NCI-H1092 treated with DMSO at 0.1 percent for 48 hours (cell line): ENCODE measurements at places on chromosomes 3 and 15.

GRCh38 chr15:73146419-73146818, 94.2 kb downstream of the NEO1 start:
- no peak for DNase-seq

GRCh38 chr3:72543246-72543645, 305.0 kb downstream of the SHQ1 start:
- no peak for DNase-seq

DNA sequence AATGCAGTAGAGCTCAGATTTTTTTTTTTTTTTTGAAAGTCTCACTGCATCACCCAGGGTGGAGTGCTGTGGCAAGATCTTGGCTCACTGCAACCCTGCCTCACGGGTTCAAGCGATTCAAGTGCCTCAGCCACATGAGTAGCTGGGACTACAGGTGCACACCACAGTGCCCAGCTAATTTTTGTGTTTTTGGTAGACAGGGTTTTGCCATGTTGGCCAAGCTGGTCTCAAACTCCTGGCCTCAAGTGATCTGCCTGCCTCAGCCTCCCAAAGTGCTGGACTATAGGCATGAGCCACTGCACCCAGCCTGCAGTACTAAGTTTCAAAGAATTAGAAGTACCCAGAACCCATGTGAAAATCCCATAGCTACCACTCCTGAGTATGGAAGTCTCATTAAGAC, 14.5 kb downstream of the TRIM59 start:
- no peak for DNase-seq

GRCh38 chr3:62700357-62700756, 174.9 kb downstream of the CADPS start:
- DNase-seq, result no peak

DNA sequence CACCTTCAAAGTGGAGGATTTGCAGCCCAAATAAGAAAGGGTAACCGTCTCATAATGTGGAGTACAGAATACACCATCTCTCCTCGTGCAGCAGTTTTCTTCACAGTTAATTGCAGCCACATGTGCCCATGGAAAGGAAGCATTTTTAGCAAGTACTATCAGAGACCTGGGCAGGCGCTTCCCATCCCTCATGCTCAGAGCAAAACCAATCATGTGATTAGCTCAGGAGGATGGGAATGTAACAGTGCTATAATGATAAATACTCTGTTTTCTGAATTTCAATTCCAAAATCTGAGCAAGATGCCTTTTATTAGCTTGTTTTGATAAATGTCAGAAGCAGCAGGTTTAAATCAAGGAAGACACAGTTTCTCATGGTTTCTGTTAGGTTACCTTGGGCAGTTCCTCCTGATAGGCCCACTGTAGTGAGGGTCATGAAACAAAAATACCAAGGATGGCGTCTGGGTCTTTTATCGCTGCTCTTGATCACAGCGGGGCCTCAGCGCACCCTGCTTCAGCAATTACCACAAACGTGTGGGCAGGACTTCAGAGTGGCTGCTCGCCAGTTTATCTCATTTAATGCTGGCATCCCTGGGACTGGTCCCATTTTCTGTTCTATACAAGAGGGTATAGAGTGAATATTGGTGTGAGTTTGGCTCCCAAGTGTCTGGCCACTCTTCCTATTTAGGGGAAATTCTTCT, 92.6 kb upstream of the VGLL4 start:
- DNase-seq, result no peak

- no peak for DNase-seq
Observed at GRCh38 chr3:147906285-147906684, 497.1 kb downstream of the ZIC1 start.

GRCh38 chr15:68957696-68958095, 27.4 kb downstream of the SPESP1 start:
- DNase-seq, result no peak

- no peak for DNase-seq
Observed at GRCh38 chr3:25513642-25514266, 85.7 kb downstream of the RARB start.

GRCh38 chr3:62318365-62318751, 55.0 kb downstream of the FEZF2 start:
- DNase-seq, result no peak

- no peak for DNase-seq
Observed at GRCh38 chr15:69862540-69862939, 235.2 kb downstream of the TLE3 start.

GRCh38 chr3:55752911-55753310, 265.8 kb upstream of the WNT5A start:
- DNase-seq, result no peak

DNA sequence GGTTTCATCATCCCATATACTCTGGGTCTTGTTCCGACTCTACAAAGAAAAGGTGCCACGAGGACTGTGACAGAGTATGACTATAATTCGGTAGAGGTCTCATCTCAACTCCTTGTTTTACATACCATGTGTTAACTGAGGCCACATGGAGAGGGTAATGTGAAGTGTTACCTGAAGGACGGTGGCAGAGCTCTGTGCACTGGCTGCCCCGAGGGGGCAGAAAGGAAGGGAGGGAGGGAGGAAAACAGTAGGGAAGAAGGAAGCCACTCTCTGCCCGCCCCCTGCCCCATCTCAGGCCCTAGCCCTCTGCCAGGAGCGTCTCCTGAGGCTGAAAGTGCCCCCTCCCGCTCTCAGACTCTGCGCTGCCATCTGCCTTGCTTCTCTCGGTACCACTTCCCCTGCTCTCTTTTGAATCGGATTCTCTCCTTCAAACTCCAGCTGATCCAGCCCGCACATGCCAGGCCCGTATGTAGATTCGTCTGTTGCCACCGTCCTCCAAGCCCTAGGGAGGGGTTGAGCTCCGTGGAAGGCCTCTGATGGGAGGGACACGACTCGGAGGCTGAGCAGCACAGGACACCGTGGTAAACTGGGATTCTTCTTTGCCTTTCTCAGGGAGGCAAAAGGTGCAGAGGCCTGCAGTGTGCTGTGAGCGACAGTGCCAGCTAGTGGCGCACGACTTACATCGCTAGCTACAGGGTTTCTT, 70.5 kb upstream of the ATP10A start:
- DNase-seq, result peak; percentile 61

DNA sequence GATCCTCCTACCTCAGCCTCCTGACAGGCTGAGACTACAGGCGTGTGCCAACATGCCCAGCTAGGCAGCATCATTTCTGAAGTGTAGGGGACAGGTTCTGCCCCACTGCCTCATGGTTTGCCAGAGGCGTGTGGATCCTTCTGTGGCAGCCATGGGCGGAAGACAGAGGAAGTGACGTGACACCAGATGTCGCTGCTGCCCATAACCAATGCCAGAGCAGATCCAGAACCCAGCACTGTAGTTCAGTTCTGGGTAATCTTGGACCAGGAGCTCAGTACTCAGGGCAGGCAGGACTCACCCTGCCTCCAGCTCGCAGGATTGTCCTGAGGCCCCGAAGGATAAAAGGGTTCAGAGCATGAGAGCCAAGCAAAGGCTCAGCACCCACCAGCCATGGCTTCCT, 8.2 kb downstream of the RBPMS2 start:
- no peak for DNase-seq

- DNase-seq, result no peak
Observed at GRCh38 chr3:54713455-54713854, 214.4 kb downstream of the LRTM1 start.

GRCh38 chr3:176759815-176760506, 437.3 kb downstream of the TBL1XR1 start:
- peak; percentile 17 for DNase-seq

- DNase-seq, result peak; percentile 75
Observed at GRCh38 chr3:44045476-44046275, 196.0 kb upstream of the TOPAZ1 start.

DNA sequence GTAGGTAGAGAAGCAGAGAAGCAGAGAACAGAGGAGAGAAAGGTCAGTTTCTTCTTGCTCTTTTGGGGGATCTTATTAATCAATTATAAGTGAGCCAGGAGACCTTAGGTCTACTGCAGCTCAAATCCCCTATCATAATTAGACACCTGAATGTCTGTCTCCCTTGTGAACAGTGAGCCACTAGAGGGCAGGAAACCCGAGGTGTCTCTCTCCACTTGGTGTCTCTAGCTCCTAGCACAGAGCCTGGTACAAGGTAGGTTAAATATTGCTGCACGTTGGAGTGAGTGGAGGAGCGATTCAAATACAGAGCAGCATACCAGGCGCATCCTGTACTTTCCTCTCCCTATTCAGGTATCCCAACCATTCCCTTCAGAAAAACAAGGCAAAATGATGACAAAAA, 2.0 kb upstream of the ST8SIA2 start:
- no peak for DNase-seq

- no peak for DNase-seq
Observed at GRCh38 chr3:188747489-188747888, 424.3 kb upstream of the TPRG1 start.

GRCh38 chr3:11236588-11237461, 35.4 kb upstream of the ATG7 start:
- peak; percentile 26 for DNase-seq

GRCh38 chr3:112093180-112093522, 7.0 kb downstream of the C3orf52 start:
- DNase-seq, result no peak

DNA sequence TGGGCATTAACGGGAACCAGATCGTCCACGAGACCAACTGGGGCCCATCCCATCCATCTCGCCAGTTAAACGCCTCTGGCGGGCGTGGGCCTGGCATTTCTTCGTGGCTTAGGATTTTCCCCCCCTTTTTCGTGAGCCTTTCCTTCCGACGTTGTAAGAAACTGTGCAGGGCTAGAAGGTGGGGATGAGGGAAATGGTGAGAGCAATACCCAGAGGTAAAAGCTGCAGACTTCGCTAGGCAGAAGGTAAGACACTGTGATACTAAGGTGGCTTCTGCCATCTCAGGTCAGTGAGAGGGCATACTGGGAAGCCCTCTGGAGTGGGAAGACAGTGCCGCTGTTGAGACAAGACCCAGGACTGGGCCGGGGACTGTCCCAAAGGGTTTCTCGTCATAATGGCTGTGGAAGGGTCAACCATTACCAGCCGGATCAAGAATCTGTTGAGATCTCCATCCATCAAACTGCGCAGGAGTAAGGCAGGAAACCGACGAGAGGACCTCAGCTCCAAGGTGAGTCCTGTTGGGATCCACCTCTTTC, 666 bp downstream of the MAPKBP1 start:
- no peak for DNase-seq

DNA sequence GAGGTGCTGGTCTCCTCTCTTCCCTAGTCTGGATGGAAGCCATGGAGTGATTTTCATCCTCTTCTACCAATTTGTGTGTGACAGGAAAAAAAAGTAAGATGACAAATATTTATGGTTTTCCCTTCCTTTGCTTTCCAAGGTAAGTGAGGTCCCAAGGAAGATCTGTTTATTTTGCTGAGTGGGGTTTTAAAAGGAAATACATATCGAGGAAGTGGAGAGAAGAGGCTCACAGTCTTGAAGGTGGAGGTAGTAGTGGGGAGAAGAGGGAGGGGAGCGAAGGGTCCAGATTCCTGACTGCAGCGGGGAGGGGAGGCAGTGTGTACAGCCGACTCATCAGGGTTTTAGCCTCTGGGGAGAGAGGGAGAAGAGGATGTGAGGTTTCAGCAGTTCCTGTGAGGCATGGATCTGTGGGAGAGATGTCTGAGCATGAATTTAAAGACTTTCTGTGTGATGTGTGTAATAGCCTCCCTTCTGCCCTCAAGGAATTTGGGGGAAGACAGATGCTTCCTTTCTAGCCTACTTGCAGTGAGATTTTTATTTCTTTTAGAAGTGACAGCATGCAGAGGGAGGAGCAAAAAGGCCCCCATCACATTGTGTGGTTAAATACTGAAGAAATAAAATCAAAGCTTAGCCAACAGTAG, 272.4 kb downstream of the THRB start:
- no peak for DNase-seq

DNA sequence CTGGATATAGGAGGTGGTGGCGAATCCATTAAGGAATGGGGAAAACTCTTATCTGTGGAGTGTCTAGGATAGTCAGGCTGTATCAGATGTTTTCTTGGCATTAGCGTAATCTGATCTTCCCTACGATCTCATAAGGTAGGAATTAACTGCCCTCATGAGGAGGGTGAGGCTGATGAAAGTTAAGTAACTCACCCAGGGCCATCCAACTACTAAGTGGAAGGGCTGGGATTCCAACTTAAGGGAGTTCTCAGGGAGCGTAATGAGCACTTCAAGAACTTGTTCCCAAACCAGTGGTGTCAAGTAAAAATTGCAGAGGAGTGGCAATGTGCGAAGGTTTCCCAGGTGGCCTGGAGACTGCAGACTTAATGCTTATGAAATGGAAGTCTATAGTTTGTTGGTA, 55.9 kb upstream of the OSBPL11 start:
- DNase-seq, result no peak

- peak; percentile 37 for DNase-seq
Observed at GRCh38 chr15:92637626-92638025, 17.9 kb downstream of the FAM174B start.

GRCh38 chr3:144324076-144324475, 352.5 kb downstream of the DIPK2A start:
- no peak for DNase-seq

DNA sequence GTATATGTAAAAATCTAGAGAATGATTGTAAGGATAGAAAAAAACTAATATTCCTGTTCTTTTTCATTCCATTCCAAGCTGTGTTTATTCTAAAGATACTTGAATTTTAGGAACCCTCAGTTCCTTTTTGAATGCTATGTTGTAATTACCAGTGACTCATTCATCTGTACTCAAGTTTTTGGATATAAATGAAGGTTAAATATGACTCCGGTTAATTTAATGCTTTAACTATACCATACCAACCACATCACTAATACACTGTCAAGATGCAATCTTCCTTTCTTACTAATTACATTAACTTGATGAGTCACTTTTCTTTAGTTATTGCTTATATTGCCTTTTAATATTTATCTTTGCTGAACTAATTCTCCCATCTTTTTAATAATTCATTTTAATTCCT, 68.8 kb upstream of the ZNF148 start:
- DNase-seq, result no peak

GRCh38 chr3:9074079-9074478, 110.8 kb upstream of the RAD18 start:
- no peak for DNase-seq

- DNase-seq, result peak; percentile 72
Observed at GRCh38 chr3:356952-357351, 160.4 kb downstream of the CHL1 start.

DNA sequence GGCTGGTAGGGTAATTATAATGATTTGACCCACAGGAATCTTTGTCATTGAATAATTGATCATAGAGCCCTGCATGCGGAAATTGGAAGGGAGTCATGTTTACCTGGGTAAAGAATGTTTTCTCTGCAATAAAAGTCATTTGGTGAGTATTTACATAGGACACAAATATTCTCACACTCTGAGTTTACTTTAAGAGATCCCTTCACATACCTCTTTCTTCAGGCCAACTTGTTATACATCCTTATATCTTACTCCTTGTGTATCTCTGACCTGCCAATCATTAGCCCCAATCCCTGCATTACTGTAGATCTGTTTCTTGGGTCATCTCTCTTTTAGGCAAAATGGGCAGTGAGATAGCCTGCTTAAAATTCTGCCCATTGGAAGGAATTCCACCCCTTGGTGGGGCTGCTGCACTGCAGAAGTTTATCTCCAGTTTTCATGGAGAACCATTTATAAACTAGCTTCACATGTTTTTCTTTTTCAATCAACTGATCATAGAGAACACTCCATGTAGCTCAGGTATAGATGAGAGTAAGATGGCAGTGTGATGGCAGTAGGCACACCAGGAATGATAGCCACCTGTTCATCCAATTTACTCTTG, 46.2 kb downstream of the ILDR1 start:
- no peak for DNase-seq

GRCh38 chr3:151305060-151305774, 11.4 kb downstream of the GPR87 start:
- no peak for DNase-seq

- DNase-seq, result no peak
Observed at GRCh38 chr3:146077181-146077580, 83.8 kb downstream of the PLOD2 start.
